ENCODE measurements at places on chromosomes 7 and 10.

GRCh38 chr7:80593869-80594586 is 44.4 kb upstream of the CD36 start:
- peak; percentile 22 for DNase-seq

DNA sequence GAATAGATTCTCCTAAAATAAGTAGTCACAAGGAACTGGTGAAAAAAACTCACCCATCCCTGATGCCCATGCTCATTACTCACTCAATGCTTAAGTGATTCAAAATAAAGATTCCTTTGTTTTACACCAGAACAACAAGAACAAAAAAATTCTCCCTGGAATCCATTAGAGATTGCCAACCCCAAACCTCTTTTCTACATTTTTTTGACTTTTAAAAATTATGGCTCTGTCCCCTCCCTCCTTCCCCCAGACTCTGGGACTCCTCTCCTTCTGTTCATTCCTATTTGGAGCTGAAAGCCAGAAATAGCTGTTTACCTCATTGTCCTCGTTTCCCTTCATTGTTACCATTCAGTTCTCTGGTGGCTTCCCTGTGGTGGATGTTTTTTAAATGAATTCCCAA is 63.2 kb upstream of the FHIP2A start:
- no peak for DNase-seq

GRCh38 chr7:30549931-30550493 is 44.7 kb upstream of the GARS1 start:
- DNase-seq, result peak; percentile 30

GRCh38 chr10:46530249-46531186 is 25.9 kb downstream of the GPRIN2 start:
- DNase-seq, result peak; percentile 100

DNA sequence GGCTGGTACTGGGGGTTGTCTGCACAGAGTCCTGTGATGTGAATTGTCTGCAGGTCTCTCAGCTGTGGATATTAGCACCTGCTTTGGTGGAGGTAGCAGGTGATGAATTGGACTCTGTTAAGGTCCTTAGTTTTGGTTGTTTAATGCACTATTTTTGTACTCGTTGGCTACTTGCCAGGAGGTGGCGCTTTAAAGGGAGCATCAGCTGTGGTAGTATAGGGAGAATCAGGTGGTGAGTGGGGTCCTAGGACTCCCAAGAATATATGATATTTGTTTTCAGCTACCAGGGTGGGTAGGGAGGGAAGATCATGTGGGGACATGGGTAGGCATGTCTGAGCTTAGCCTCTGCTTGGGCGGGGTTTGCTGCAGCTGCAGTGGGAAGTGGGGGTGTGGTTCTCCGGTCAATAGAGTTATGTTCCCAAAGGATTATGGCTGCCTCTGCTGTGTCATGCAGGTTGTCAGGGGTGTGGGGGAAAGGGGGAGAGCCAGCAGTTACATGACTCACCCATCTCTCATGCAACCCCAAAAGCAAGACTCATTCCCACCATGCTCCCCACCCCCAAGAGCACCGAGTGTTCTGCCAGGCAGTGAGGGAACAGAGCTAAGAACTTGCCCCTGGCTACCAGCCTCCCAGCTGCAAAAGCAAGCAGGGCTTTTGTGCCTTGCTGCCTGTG is 53.7 kb upstream of the ZNF273 start:
- no peak for DNase-seq

DNA sequence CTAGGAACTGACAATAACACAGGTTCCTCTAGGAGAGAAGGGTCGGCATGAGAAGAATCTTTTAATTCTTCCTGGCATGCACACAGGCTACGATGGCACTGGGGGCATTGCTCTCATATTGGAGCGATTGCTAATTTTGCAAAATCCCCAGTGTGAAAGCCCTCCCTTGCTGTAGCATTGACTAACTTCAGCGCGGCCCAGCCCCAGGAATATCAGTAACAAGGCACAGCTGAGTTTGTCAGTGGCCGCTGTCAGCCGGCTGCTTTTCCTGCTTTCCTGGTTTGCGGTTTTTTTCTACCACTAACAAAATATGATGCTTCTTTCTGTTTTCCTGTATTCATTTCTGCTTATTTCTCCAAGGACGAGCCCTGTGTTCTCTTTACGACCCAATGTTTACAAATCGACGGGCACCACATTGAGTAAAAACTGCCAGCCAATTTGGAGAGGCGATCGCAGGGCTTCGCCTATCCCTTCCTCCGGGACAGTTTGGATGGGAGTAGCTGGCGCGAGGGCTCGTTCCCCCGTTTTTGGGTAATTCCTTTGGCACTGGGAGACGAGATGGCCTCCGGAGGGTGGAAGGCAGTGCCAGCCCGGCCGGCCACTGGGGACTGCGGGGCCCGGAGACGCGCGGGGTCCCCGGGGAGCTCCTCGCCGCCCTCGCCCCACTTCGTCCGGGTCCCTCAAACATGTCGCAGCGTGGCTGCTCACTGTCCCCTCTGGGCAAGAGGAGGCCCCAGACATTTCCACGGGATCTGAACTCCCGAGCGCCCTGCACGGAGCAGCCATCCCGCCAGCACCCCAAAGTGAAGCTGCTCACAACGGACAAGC is 967 bp downstream of the ADARB2 start:
- no peak for DNase-seq

Measured in choroid plexus epithelial cell (primary cell).